Fibroblast of lung (primary cell): ENCODE measurements at places on chromosomes 2 and 18. TPM values are rescaled to one million over a fixed set of nuclear protein-coding genes. Genes with fewer than 3 reads are reported as not detected.

- H3K27me3 ChIP-seq, result peaks cover 2% of the 10 kb centered on the region
- no peak overlapping the region for H3K4me3 ChIP-seq
- H3K36me3 ChIP-seq, result no peaks in the 10 kb centered on the region
- peaks cover 11% of the 10 kb centered on the region for H3K4me1 ChIP-seq
- peak; percentile 99 for DNase-seq
Measured at GRCh38 chr2:19801367-19802080, 100.3 kb downstream of the TTC32 start.

DNA sequence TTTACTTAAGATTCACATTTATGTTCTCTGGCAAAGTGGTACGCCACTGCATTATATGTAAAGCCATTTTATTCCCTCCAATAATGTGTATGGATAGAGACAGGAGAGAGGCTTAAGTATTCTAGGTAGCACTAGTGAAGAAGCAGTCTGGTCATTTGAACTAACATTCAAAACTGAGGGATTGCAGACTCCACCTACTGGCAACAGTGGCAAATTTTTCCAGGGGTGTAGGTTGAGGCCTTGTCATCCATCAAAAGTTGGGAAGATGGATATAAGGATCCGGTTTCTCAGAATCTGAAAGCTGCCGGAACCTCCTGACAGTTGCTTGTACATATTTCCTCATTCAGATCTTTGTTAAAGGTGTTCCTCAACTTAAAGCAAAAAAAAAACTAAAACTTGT, 465.5 kb upstream of the FSHR start:
- H3K27ac ChIP-seq, result no peak overlapping the region
- H3K36me3 ChIP-seq, result no peaks in the 10 kb centered on the region
- no peaks in the 10 kb centered on the region for H3K4me1 ChIP-seq
- H3K4me3 ChIP-seq, result no peak overlapping the region
- no peak for DNase-seq

DNA sequence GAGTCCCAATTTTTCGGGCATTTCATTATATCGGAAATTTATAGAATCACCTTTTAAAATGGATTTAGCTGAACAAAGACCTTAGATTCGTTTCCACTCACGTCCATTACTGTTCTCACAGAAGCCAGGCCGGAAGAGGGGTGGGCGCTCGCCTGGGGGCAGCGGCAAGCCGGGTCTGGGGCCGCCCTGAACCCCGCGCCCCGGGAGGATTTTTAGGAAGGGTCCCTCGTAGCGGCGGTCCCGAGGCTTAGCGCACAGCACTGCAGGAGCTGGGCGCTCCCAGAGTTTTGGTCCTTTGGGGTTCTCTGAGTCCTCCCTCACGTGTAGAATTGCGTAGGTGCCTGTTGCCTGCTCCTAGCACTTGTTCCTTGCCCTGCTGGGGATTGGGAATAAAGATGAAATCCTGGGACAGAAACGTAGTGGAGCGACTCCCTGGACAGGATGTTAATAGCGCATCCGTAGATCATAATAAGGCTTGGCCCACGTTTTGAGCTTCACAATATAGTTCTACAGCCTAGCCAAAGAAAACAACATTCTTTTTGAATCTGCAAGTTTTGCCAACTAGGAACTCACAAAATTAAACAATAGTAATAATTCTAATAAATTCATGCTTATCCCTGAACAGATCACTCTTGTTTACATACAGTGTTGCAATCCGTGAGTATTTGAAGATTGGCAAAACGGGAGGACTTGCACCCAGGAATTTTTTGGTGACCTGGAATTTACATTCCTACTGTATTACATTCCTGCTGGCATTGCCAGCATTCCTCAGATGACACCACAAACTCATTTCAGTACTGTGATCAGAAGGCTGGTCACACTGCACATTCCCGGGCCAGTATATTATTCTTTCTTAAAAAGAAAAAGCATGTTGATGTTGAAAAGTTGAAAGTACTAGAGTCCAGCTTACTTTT, 875 bp downstream of the C18orf63 start:
- peak; percentile 81 for DNase-seq
- no peaks in the 10 kb centered on the region for H3K36me3 ChIP-seq
- no peak overlapping the region for H3K27ac ChIP-seq
- no peak overlapping the region for H3K4me3 ChIP-seq
- H3K4me1 ChIP-seq, result peaks cover 5% of the 10 kb centered on the region

GRCh38 chr2:179614121-179614520, 247.3 kb downstream of the ZNF385B start:
- no peak overlapping the region for H3K27ac ChIP-seq
- peaks cover 14% of the 10 kb centered on the region for H3K4me1 ChIP-seq
- H3K27me3 ChIP-seq, result no peaks in the 10 kb centered on the region
- no peak overlapping the region for H3K4me3 ChIP-seq
- no peak for DNase-seq
- no peaks in the 10 kb centered on the region for H3K36me3 ChIP-seq

The GDF7 gene
- total RNA-seq, result under 0.01 and 0.33 TPM in 2 replicates

The ITGA4 gene
- 18.0 and 57.5 TPM in 2 replicates for total RNA-seq

The LYG1 gene
- total RNA-seq, result 0.26 and 0.50 TPM in 2 replicates
